Urinary bladder (tissue), 4 donors: ENCODE measurements at places on chromosomes 6 and 20. TPM values are rescaled to one million over a fixed set of nuclear protein-coding genes. Genes with fewer than 3 reads are reported as not detected.

The SEL1L2 gene
- 0.38 TPM for polyA plus RNA-seq

The SLC16A10 gene
- polyA plus RNA-seq = 0.49 TPM

The RALGAPA2 gene
- 15.3 TPM for polyA plus RNA-seq

The ZNF391 gene
- 2.6 TPM for polyA plus RNA-seq

The CDYL gene
- polyA plus RNA-seq = 21.4 TPM

The ULBP1 gene
- polyA plus RNA-seq = 0.03 TPM

DNA sequence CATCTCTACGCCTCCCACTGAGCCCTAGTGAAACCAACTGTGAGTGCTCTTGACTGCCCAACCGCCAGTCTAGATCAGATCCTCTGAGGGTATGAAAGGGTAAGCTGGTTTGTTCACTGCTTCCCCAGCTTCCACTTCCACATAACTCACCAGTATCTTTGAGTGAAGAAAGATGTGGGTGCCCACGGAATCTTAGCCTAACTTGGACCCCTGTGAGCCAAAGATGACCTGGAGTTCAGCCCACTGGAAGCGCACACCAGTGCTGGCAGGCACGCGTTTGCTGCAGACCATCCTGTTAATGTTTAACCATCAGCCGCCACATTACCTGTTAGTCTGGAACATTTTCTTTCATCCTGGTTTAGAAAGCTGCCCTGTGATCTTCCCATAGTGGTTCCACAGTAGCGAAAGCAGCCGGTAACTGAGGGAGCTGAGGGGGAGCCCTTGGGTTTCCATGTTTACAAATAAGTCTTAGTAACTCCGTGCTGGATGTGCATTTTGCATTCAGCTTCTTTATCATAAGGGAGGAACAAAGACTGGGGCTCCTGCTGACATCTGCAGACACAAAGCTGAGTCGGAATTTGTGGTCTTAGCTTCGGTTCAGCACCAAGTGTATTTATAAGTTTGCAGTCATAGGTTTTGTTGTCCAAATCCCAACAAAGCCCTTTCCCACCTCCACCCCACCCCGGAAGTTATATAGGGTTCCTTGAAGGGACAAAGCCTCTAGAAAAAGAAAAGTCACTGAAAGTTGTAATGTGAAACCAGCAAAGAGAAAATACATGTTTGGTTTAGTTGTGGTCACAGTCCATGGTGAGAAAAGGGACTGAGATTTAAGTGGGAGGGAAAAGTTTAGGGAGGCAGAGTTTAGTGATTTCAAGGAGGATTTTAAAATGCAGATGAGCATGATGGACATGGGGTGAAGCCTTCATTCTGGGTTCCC, 71.0 kb downstream of the SSR1 start:
- no peak for DNase-seq

- no peak for DNase-seq
These were observed 184.2 kb downstream of the PLCB4 start for GRCh38 chr20:9253006-9253539.

- no peak for DNase-seq
These were observed 120.8 kb upstream of the INSM1 start for GRCh38 chr20:20246996-20247633.

- peak; percentile 71 for DNase-seq
These were observed 85.4 kb upstream of the GPR6 start for GRCh38 chr6:109892451-109893435.

DNA sequence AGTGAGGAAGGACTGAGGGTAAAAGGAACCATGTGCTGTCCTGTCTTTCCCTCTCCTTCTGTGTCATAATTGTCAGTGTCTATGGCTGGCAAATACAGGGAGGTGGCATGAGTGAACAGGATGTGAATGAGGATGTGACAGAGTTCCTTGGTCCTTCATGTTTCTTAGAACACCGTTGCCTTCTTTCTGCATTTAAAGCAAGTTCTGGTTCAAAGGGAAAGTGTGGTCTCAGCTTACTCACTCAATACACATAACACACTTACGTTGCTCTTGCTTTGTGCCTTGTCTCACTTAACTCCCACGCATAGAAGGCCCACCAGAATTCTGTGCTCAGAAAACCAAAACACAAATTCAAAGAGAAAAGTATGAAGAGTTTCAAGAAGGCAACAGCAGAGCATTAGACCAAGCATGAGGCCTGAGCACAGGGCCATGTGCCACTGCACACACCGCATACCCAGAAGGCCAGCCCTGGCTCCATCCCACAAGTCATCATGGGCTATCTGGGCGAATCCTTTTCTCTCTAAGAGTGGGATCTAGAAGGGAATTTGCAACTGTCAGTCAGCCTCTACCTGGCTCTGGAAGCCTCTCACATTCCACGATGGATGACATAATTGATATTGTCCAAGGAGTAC, 38.9 kb upstream of the SAYSD1 start:
- DNase-seq = no peak

DNA sequence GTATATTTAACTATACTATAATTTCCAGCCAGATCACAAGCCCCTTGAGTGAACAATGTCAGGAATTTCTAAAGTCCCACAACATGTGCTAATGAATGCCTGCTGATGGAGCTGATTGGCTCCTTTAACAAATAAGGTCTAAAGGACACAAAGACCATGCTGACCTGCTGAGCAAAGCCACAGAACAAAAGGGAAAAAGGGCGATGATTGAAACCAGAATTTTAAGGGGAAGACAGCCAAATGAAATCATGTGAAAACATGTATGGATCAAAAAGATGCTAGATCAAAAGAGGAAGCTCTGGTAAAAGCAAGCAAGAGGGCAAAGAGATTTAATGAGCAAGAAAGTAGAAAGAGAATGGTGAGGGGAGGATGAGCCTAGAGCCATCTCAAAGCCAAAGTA, 105.6 kb downstream of the DCDC2 start:
- no peak for DNase-seq

- no peak for DNase-seq
These were observed 48.4 kb downstream of the MAP3K7 start for GRCh38 chr6:90538278-90539046.

- DNase-seq = no peak
These were observed 24.8 kb downstream of the CDH22 start for GRCh38 chr20:46283426-46284039.

- no peak for DNase-seq
These were observed 187.8 kb downstream of the SMOC2 start for GRCh38 chr6:168628732-168629245.

GRCh38 chr20:50526403-50526989, 16.3 kb downstream of the PTPN1 start:
- no peak for DNase-seq

DNA sequence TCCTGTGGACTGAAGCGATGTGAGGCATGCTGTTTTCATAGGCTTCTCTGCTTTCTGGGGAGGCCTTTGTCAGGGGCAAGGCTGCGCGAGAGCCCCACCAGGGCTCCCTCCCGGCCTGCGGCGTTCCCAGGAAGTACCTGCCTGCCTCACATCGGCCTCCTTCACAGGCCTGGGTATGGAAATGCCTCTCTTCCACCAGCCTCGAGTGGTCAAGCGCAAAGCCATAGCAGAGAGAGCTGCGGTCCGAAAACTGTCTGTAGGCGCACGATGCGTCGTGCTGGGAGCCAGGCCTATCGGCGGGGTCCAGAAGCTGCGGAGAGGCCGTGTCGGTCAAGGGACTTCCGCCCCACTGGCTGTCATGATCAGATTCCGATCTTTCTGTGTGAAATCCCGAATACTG, 71.2 kb downstream of the SIM1 start:
- no peak for DNase-seq

GRCh38 chr6:33965766-33966165, 162.0 kb upstream of the MLN start:
- no peak for DNase-seq

GRCh38 chr6:166167258-166167731, 356 bp downstream of the TBXT start:
- DNase-seq = no peak

DNA sequence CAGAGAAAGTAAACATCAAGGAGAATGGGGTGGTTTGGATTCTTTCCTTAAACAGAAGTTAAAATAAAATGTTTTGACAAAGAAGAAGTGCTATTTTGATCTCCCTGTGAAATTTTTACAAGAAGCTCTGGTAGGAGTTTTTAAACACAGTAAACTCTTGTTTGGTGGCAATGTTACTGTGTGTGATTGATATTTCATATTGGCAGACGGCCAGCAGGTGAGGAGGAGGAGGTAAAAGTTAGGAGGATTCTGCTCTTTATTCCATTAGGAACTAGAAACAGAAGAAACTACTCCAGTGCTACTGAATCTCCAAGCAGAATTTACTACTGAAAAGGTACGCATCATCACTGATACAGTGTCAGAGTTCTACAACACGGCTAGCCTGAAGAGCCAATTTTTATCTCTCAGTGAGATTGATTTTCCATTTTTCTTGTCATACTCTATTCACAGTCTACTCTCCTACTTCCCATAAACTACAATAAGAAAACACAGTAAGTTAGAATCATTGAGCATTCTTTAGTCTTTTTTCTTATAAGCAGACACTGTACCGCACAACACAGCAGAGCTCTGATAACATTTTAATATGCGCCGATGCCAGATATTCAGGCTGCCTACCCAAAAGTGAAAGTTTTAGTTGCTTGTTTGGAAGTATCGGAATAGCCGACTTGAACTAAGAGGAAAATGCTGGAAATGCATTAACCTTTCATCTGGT, 21.2 kb upstream of the AFDN start:
- no peak for DNase-seq

DNA sequence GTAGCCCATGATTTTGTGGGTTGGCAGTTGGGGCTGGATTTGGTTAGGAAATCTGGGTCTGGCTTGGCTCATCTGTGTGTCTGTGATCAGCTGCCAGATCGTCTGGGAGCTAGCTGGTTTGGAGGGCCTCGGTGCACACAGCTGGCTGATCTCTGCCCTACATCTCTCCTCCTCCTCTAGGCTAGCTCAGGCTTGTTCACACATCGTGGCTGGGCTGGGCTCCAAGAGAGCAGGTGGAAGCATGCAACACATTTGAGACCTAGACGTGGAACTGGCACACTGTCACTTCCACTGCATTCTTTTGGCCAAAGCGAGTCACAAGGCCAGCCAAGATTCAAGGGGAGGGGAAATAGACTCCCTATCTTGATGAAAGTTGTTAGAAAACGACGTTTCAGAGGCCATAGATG, 15.9 kb downstream of the NDUFAF5 start:
- DNase-seq = peak; percentile 93

DNA sequence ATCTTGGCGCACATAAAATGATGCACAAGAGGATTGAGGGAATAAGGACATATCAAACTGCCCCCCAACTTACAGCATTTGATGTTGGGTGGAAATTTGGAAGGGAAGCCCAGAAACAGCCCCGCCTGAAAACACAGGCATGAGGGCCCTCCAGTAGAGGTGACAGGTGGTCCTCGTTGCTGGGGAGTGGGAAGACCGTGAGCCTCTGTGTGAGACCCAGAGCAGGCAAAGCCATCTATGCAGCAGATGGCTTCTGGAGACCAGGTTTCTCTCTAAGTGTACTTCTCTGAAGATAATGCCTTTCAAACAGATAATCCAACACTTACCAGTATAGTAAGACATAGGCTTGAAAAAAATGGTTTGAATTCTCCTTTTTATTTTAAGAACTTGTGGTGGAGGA, 132.2 kb upstream of the INSM1 start:
- no peak for DNase-seq

DNA sequence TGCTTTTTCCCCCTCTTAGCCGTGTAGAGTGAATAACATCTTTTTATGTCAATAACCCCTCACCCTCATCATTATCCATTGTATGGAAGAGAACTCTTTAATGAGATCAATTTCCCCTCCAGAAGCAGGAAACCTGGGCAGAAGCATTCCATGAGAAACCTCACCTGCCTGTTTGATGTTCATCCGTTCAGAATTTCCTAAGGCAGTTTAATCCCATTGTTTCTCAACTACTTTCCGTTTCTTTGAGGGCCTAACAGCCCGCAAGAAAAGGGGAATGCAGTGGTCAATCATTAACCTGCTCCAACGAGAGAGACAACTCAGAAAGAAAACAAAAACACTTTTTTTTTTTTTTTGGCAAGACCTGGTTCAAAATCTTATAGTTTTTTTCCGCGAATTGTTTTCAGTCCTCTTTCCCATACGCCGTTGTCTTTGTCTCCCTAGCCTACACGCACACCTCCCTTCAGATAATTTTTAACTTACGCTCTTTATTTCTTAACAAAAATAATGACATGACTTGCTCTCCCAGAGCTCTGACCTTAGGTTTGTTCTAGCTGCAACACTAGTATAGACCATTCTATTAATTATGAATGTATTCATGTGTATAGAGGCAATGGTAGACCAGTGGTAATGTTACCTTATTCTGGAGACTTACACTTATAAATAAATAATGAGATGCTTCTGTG, 25.6 kb upstream of the ID4 start:
- no peak for DNase-seq

DNA sequence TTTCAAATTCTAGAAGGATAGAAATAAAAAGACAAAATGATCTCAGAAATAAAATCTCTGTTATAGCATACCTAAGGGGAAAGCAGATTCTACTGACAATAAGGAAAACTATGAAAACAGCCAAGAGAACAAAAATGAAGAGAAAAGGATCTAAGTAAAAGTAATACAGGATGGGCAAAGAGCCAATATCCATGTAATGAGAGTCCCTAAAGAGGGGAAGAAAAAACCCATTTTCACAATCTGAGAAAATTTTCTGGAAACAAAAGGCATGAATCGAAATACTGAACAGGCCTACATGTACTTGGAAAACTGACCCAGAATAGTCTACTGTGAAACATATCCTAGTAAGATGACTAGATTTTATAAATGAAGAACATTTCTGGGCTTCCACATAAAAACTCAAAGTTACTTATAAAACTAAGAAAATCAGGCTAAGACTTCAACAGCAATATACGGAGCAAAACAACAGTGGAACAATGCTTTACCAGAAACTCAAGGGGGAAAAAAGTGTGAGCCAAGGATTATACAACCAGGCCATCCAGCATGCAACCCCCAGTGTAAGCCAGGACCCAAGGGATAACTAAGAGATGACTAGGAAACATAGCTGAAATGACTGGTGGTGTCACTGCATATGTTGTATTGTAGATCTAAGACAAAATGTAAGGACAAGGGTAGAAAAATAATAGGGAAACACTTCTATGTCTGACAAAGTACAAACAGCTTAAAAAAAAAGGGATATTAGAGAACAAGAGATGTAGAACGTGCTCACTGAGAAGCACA, 10.2 kb downstream of the NAPB start:
- no peak for DNase-seq

GRCh38 chr6:64170316-64170715, 534.7 kb downstream of the PHF3 start:
- no peak for DNase-seq

DNA sequence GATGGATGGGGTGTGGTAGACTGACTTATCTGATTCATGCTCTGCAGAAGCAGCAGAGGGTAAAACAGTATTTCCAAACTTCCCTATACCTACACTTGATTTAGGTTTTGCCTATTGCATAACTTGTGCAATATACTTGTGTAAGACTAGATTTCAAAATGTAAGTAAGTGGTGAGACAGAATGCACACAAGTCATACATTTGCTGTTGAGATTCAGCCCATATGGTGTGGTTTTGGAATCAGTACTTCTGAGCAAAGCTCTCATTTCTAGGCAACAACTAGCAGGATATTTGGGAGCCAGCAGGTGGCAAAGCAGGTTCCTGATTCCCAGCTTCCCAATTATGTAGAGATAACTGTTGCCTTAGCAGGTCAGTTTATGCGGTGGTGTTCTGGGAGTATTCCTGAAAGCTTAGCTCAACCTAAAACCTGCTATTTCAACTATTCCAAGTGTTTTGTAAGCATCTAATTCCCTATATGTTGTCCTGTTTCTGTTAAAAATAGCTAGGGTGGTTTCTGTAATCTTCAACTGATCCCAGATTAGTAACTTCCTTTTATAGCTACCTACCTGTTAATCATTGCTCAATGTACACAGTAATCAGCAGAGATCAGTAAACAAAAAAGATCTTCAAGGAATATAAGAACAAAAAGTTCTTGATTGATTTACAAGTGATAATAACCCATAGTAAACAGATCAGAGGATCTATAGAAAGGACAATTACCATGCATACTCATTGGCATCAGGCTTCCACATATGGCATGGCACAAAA, 8.5 kb upstream of the FABP7 start:
- DNase-seq = no peak
